ENCODE measurements at places on chromosomes 7 and 10.

- DNase-seq: no peak
Observed at GRCh38 chr10:29950391-29950790, 109.0 kb downstream of the JCAD start.

GRCh38 chr7:80127412-80128160 lies 7.0 kb upstream of the GNAI1 start:
- no peak for DNase-seq

DNA sequence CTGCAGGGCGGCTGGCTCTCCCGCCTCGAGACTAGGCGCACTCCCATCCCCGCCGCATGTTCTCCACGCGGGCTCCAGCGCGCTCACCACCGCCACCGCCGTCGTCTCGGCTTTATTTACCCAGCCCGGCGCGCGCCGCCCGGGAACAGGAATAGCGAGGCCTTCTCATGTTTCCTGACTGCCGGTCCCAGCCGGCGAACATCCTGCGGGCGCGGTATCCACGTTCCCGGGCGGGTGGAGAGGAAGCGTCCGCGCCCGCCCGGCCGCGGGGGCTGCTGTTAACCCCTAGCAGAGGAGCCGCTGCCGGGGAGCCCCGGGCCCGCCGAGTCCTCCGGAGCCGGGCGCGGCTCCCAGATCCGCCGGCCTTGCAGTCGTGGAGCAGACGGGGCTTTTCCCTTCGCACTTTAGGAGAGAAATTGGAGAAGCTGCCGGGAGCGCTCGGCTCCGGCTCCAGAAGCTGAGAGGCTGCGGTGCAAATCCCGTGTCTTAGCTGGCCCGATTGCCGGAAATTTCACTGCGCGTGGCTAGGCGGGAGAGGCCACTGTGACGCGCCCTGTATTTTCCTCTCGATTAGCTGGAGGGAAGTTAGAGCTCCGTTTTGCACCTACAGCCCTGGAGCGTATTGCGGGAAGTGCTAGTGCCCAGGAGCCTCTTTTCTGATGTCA lies at the start of gene MKX:
Gene MKX, minus strand, starts transcription at position 88 of the 665 bp plus-strand sequence. CDS start 2,404 bp downstream, outside the sequence.
- DNase-seq: peak; percentile 12

GRCh38 chr10:128040096-128040495 lies 86.1 kb downstream of the MKI67 start:
- no peak for DNase-seq

DNA sequence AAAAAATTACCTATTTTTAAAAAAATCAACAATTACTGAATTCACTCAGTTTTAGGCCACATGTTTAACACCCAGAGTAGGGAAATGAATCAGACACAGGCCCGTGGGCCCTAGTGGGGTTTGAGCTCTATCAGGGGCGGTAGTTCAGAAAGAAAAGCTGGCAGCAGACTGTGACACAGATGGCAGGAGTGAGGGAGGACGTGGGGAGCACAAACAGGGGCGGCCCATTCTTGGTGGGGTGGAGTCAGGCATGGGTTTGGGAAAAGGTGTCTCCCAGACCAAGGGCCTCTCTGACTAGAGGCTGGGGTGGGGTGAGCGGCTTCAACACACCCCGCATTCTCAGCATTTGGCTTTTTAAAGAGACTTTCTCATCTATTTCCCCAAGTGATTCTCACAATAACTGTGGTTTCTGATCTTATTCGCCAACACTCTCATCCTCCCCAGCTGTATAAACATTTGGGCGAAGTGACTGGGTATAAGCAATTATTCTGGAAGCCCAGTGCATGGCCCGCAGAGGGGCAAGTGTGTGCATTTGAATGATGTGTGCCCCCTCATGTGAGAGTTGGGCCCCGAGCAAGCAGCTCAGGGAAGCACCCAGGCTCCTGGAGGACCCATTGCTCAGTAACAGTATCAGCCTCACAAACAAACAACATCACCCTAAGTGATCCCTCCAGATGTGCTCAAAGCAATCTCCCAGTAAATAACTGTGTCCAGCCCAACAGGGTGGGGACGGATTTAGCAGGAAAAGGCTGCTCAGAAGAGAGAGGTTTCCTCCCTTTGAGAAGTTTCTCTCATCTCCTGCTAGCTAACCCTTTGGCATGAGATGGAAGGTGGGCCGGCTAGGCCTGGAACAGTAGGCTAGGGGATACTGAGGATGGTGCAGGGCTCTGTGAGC lies 437.6 kb upstream of the ZMIZ1 start:
- DNase-seq: no peak

DNA sequence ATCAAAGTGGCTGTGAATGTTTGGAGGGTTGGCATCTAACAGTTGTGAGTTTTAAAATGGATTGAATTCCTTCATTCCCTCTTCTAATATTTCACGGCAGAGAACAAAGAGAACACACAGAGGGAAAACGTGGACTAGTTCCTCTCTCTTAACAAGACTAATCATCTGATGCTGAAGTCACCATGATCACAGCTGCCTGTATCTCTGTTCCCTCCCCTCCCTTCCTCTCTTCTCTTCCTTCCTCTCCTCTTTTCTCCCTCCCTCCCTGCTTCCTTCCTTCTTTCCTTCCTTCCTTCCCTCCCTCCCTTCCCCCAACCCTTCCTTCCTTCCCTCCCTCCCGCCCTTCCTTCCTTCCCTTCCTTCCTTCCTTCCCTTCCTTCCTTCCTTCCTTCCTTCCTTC lies 10.0 kb upstream of the GJD4 start:
- DNase-seq: no peak

DNA sequence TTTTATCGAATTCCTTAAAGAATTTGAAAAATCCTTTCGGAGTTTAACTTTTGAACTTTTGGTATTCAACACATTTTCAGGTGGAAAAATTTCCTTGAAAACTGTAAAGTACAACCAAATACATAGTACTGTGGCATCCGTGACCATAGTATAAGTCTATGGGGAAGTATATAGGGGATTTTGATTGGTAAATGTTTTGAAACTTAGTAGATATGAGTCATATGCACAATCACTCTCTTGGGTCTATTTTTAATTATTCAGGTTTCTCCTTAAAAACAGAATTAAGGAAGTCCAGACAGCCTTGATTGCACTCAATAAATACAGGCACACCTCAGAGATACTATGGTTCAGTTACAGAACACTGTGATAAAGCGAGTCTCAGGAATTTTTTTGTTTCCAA lies 64.2 kb downstream of the AVL9 start:
- DNase-seq: no peak

DNA sequence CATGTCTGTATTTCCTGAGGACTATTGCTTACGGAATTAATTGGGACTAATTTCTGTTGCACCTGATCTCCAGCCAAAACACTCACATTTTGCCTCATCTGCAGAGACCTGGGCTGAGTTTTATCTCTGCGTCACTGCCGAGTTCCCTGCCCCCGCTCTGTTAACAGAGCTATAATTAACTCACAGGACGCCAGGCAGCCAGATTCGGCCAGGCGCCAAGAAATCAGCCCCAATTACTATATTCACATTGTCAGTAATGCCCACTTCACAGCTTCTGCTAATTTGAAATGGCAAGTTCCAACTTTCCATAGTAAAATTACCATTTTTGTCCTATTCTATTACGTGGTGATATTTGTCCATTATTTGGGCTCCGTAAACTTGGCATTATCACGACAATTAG lies 130.5 kb downstream of the CUX1 start:
- no peak for DNase-seq

- DNase-seq: no peak
Observed at GRCh38 chr7:21918216-21918615, 27.5 kb downstream of the CDCA7L start.

DNA sequence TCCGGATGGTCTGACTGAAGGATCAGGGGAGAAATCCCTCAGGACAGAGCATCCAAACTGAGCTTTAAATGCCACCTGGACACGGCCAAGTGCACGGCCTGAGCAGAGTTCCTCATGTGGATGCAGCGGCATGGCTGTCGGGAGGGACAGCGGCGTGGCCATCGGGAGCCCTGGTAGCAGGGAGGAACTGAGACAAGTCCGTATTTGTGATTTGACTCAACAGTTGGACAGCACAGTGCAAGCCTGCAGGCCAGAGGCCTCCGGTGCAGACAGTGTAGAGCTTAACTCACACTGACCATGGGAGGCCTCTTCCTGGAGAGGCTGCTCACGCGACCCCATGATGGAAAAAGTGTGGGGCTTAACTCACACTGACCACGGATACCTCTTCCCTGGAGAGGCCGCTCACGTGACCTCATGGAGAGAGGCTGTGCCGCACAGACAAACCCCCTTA lies 207.4 kb downstream of the DIP2C start:
- DNase-seq: no peak

DNA sequence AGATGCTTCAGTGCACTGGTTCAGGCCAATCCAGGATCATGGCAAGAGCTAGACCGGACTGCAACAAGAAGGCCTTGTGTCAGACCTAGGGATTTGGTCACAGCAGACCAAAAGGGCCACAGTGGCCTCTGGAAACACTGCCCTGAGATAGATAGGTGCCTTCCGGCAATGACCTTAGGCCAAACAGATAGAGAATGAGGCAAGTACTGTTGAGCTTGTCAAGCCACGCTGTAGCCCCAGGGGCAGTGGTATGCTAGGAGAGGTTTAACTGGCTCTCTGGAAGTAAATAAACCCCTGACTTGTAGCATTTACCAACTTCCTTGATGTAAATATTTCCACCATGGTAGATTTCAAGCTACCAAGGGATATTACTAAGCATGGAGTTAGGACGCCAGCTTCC lies 197.5 kb downstream of the GRID1 start:
- DNase-seq: no peak

DNA sequence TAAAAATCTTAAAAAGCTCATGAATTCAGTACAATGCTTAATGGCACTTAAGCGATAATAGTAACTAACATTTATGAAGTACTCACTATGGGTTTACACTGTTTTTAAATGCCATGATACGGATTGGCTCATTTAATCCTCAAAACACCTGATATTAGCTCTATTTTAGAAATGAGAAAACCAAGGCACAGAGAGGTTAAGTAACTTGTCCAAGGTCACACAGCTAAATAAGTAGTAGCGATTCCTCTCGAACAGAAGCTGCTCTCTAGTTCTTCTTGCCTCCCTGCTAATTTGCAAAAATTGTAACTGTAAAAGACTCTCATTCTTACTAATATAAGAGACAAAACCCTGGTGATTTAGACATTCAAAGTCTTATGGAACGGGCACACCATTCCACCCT lies 110.7 kb upstream of the RHEB start:
- DNase-seq: no peak

DNA sequence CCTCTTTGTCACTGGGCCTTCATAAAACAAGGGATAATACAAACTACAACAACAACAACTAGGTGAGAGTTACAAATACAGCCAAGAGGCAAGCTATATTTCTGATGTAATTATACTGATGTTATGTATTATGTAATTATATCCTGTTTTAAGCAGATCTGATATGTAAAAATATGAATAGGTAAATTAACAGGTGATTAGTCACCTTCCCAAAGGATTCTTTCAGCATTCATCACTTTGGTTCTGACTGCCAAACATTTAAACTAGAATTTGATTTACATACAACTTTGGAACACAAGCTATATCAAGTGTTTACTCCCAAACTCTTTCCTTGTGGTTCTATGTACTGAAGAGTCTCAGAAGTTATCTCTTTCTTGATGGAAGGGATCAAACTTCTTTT lies 53.7 kb downstream of the BEND7 start:
- no peak for DNase-seq

DNA sequence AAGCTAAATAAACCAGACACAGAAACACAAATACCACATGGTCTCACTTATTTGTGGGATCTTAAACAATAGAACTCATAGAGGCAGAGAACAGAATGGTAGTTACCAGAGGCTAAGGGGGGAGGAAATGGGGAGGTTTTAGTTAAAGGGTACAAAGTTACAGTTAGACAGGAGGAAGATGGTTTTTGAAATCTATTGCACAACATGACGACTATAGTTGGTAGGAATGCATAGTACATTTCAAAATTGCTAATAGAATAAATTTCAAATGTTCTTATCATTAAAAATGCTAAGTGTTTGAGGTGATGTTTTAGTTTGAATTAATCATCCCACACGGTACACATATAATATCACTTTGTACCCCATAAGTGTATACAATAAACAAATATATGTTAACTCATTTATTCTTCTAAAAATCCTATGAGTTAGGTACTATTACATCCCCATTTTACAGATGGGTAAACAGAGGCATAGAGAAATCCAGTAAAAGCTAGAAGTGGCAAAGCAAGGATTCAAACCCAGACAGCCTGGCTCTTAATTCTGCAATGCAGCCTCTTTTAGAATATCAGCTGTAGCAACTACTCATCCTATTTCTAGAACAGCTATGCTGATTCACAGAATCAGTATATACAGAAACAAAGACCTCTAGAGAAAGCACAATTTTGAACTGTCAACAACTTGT lies 50.9 kb downstream of the HBP1 start:
- no peak for DNase-seq

- DNase-seq: no peak
Observed at GRCh38 chr10:76640806-76641205, 996.8 kb downstream of the KCNMA1 start.

- DNase-seq: no peak
Observed at GRCh38 chr7:111975346-111975745, 230.9 kb downstream of the DOCK4 start.

GRCh38 chr10:117342641-117343040 lies 32.6 kb downstream of the PDZD8 start:
- no peak for DNase-seq

DNA sequence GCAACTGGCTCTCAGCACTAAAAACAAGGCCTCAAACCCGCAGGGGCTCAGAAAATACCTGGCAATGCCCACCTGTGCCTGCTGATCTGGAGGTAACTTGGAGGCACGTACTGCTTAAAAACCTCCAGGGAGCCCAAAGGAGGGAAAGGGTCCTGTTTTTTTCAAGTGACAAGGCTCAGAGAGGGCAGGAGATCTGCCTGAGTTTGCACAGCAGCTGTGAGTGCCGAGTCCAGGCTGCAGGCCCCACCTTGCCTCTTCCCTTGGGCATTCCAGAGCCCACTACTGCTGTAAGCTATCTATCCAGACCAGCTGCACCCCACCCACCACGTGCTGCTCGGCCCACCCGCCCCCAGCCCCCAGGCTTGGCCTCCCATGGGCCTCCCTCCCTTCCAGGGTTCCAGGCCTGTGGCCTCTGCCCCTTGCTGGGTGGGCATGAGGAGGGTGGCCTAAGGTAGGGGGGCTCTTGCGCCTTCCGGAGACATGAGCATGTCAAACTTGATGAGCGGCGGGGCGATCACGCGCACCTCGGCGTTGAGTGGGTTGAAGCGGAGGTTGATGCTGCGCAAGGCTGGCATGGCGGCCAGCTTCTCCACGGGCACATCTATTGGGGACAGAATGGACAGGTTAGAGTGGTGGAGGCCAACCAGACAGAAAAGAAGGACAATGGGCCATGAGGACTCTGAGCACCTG lies 17.2 kb upstream of the NPFFR1 start:
- DNase-seq: no peak

DNA sequence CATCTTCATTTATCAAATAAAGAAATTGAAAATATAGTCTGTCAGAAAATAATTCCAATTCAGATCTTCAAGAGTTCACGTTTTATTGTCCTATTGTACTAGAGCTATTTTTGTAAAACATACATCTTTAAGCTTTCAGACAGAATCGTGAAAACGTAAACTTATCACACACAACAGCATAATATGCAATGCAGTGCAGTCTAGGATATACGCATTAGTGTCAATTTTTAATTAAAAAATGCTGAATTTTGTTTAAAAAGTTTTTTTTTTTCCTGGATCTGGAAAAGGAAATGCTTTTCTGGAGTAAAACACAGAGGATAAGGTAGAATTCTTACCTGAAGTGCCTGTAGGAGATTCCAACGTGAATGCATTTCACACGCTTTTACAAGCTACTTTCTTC lies 458.2 kb upstream of the KLF6 start:
- no peak for DNase-seq

- no peak for DNase-seq
Observed at GRCh38 chr10:93593749-93594148, 7.3 kb downstream of the RBP4 start.
